Spinal cord (tissue), 10 donors: ENCODE measurements at places on chromosomes 4 and X.

DNA sequence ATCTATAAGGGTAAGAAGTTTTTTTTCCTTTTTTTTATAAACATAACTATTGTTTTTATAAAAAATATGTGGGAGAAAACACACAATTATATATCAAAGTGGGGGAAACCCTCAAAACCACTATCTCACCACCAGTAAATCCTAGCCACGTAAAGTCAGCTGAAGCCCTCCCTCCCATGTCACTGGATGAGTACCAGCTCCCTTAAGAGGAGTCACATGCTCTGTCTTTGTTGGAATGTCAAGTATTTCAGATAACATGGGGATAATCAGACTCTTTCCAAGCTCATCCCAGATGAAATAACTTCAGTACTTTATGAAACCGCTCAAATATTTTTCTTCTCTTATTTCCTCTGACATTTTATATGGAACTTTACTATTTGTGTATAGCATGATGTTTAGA lies 2.4 kb downstream of the MYOZ2 start:
- DNase-seq = no peak

DNA sequence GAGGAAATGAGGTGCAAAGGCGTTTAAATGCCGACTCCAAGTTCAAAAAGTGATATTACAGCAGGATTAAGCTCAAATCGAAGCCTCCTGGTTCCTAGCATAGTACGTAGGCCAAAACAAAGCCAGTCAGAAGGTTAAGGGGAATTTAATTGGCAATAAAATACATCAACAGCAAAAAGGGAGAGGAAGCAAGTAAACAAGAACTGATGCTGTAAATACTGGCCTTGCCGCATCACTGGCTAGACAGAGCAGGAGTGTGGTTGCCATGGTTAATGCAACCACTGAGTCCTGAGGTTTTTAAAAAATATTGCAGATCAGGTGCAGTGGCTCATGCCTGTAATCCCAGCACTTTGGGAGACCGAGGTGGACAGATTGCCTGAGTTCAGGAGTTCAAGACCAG lies 63.2 kb upstream of the FBXW7 start:
- DNase-seq = no peak

- no peak for DNase-seq
These were observed 140.8 kb upstream of the GATB start for GRCh38 chr4:151901631-151902030.

DNA sequence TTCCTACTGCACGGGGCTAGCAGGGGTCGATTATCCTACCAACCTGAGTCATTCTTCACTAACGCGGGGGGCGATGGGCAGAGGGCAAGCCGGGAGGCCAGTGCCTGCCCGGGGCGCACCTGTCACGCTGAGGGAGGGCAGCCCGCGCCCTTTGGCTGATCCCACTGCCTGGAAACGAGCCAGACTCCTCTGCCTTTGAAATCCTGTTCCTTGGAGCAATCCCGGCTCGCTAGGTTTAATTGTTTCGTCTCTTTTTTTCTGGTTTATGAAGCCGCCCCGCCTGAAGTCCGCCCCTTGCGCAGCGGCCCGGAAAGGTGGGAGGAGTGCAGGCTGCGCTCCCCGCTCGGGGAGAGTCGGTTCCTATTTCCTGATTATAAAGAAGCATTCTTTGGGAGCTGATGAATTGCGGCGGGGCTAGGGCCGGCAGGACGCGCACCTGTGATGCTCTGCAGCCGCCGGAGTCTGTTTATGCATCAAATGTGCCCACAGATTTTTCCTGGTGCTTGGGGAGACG lies 484.2 kb downstream of the BCOR start:
- DNase-seq = no peak

- no peak for DNase-seq
These were observed 71.3 kb upstream of the LDB2 start for GRCh38 chr4:16969696-16970135.

DNA sequence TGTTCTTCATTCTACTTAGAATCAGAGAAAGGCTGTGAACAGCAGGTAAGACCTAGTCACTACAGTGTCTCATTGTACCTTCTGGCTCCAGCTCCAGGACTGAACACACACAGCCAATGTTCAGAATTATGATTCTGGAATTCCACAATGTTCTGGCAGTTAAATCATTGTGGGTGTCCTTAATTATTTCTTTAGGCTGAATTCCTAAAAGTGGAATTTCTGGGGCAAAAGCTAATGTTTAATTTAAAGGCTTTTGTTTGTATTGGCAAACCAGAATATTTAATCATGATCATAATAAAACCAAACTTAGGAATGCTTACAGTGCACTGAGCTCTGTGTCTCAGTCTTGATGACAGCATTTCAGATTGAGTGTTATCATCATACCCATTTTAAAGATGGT lies 67.0 kb upstream of the FAT1 start:
- DNase-seq = no peak

GRCh38 chr4:73735231-73735630 lies 5.1 kb upstream of the CXCL8 start:
- DNase-seq = no peak

DNA sequence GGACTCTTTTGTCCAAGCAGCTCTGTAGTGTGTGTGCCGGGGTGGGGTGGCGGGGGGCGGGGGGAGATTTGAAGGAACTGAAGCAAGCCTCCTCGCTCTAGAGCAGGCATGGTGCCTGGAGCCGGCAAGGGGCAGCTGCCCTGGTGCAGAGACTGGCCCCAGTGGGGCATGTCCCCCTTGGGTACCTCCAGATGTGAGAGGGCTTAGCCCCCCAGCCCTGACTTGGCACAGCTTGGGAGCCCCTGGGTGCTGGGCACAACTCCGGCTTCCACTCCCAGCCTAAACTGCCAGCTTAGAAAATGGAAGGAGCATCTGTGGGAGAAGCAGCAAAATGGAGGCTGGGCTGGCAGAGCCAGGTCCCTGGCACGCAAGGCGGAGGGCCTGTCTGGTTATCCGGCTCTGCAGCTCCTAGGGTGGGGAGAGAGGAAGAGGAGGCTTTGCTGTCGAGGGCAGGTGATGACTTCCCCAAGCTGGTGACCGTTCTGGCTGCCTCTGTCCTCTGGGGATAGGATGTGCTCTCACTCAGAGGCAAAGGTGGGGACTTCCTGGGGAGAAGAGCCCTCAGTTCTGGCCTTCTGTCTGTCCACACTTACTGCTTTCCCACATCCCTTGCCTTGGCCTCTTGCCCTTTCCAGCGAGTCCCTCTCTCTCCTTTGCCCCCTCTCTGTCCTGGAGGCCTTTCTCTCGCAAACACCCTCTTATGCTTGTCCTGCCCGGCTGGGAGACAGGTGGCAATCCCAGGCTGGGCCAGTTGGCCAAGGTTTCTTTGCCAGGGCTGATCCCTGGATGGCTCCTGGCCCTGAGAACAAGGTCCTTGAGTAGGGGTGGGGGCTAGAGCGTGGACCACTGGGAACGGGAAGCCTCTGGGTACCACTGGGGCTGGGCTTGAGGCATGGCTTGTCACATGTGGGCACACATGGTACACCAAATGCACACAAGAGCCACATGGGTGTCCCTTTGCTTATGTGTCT lies 2.0 kb downstream of the DLG3 start:
- DNase-seq = no peak

DNA sequence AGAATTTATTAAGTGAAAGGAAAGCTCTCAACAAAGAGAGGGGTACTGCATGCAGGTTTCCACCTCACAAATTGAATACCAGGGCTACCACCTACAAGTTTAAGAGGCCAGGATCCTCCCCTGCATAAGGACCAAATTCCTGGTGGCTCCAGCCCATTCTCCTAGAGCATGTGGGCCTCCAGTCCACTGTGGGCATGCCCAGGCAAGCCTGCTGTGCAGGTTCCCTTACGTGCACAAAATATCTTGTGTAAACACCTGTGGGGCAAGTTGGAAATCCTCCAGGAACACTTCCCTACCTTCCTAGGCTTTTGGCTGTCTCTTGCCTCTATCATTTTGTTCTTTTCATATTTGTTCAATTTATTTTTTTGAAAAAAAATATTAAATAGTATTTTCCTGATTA lies 724.3 kb downstream of the ARAP2 start:
- DNase-seq = no peak
